Stimulated activated CD8-positive, alpha-beta memory T cell treated with anti-CD3 and anti-CD28 coated beads, Interleukin-4, amount 100 ng/mL, for 1 hour (primary cell): ENCODE measurements at places on chromosomes 2 and 18.

DNA sequence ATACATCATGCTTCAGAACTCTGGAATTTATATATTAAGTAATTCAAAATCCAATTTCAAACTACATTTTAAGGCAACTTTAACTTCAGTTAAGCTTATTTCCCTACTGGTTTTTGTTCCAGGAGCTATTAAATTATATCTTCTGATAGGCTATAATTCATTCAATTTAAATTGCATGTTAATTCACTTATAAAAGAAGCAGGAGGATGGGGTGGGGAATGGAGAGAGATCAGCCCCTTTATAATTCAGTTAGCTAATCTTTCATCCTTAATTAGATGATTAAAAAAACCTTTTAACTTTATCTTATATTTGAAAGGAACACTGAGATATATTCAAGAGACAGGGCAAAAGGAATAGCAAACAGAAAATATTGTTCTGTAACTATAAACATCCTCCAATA lies 86.8 kb downstream of the AKAIN1 start:
- no peak for DNase-seq

DNA sequence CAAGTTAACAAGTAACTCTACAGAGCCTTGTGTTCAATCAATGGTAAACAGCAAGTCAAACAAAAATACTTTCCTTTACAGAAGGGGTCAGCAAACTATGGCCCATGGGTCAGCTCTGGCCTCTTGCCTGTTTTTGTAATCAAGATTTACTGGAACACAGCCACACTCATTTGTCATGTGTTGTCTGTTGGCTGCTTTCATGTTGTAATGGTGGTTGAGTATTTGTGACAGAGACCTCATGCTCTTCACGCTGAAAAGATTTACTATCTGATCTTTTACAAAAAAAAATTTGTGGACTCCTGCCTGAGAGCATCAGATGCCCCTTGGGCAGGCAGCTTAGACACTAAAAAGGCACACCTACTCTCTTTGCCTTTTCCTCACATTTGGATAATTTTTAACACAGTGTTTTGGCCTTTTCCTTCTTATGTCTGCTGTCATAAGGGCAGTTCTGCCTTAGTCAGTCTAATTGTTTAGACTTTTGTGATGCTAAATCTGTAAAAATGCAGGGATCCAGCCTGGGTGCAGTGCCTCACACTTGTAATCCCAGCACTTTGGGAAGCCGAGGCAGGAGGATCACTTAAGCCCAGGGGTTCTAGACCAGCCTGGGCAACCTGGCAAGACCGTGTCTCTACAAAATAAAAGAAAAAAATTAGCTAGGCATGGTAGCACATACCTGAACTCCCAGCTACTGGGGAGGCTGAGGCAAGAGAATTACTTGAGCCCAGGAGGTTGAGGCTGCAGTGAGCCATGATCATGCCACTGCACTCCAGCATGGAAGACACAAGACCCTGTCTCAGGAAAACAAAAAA lies 18.3 kb downstream of the IL1B start:
- no peak for DNase-seq

GRCh38 chr2:200193791-200194190 lies 112.7 kb upstream of the SPATS2L start:
- DNase-seq, result no peak

GRCh38 chr2:74179063-74179865 lies 585 bp upstream of the MOB1A start:
- DNase-seq, result no peak

- no peak for DNase-seq
These were observed 710.6 kb upstream of the ZEB2 start for GRCh38 chr2:145230546-145230945.

GRCh38 chr2:231926761-231927565 lies 767 bp upstream of the NPPC start:
- DNase-seq, result no peak

- DNase-seq, result no peak
These were observed 1.7 kb downstream of the CYP20A1 start for GRCh38 chr2:203240491-203240890.
